ENCODE measurements at places on chromosomes 6 and 20.
A peak's percentile ranks its signal among the peaks of the same experiment; 100 is the strongest.

GRCh38 chr6:299104-299980, 7.1 kb downstream of the DUSP22 start:
- DNase-seq = no peak

DNA sequence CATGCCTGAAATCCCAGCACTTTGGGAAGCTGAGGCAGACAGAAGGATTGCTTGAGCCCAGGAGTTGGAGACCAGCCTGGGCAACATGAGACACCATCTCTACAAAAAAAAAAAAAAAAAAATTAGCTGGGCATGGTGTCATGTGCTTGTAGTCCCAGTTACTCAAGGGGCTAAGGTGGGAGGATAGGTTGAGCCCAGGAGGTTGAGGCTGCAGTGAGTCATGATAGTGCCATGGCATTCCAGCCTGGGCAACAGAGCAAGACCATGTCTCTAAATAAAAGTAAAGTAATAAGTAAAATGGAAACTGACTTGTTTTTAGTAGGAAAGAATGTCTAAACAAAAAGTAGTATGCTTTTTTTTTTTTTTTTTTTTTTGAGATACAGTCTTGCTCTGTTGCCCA, 240.7 kb downstream of the ARID1B start:
- no peak for DNase-seq

- no peak for DNase-seq
Measured at GRCh38 chr20:34452281-34452982, 63.8 kb upstream of the DYNLRB1 start.

- DNase-seq = no peak
Measured at GRCh38 chr6:45666846-45667245, 289.1 kb upstream of the SUPT3H start.

GRCh38 chr20:7346562-7346961, 579.1 kb downstream of the BMP2 start:
- DNase-seq = no peak

DNA sequence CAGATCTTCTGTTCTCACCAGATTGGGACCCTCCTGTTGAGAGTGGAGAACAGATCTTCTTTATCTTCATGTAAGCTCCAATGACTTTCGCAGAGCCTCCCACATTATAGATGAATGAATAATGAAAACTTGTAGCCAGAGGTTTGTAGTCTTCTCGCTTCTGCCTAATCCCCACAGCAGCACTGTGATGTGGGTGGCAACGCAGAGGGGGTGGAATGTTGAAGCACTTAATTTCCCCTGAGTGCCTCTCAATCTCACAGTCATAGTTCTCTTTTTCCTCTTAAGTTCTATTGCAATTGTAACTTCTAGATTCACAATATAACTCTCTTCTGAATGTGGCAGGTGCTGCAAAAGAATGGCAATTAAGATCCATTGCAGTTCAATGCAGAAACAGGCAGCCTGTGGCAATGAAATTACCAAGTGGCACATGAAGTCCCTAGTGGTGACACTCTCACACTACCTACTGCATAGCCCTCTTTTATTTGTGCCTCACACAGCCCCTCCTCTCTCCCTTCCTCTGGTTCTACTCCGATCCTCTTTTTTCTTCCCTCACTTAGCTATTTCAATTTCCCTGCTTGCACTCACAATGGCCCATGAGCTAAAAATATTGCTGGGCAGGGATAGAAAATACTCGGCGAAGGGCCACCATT, 281.9 kb downstream of the UBE3D start:
- DNase-seq = no peak

DNA sequence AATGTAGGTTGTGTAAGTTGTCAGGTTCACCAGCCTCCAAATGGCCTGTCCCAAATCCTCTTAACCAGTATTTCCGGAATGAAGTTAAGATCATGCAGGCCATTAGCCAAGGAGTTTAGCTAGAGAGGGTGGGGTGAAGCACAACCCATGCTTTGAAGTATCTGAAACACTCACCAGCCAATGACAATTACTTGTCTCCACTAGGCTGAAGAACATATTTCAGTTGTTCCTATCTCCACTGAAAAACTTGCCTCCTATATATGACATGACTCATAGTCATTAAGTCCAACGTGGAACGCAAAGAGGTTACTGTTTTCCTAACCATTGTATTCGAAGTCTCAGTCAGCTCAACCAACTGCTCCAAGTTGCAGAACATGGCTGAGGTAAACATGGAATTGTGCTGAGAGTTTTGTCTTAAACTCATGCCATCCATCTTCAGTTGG, 37.4 kb upstream of the TNFAIP3 start:
- no peak for DNase-seq

GRCh38 chr6:168127384-168127868, 48.4 kb upstream of the FRMD1 start:
- no peak for DNase-seq

GRCh38 chr6:56808871-56809359, 146.0 kb upstream of the BEND6 start:
- DNase-seq = no peak

GRCh38 chr20:8515810-8516435, 383.9 kb downstream of the PLCB1 start:
- no peak for DNase-seq

DNA sequence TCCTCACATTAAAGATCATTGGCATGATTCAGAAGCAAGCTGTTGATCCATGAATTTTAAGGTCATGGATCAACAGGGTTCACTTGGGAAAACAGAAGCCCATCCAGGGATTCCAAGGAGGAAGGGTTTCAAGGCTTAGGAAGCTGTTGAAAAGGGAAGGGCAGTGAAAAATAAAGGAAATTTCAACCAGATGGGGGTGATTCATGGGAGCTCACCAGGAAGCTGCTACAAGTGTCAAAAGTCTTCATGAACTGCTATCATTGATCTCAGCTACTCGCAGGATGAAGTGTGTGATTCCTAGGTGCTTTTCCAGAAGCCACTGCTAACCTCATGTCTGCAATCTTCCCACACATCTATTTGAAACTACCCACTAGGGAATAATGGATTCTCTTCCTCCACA, 26.2 kb downstream of the ADTRP start:
- no peak for DNase-seq

GRCh38 chr6:14386668-14387067, 269.1 kb downstream of the CD83 start:
- no peak for DNase-seq

DNA sequence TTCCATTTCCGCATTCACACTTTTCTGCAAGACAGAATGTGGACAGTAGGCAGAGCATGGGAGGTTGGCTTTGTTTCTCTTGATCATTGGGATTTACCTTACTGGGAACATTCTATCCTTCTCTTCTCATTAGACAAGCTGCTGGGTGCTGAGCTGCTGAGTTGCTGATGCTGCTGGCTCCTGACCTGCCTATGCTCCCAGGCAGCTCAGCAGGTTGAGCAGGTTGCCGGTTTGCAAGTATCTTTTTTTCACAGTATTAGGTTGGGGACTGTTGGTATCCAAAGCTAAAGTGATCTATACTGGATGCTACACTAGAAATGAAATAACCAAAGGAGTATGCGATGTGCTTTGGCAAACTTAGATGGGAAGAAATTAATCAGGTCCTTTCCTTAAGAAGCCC, 23.7 kb upstream of the ADGRF4 start:
- DNase-seq = no peak

DNA sequence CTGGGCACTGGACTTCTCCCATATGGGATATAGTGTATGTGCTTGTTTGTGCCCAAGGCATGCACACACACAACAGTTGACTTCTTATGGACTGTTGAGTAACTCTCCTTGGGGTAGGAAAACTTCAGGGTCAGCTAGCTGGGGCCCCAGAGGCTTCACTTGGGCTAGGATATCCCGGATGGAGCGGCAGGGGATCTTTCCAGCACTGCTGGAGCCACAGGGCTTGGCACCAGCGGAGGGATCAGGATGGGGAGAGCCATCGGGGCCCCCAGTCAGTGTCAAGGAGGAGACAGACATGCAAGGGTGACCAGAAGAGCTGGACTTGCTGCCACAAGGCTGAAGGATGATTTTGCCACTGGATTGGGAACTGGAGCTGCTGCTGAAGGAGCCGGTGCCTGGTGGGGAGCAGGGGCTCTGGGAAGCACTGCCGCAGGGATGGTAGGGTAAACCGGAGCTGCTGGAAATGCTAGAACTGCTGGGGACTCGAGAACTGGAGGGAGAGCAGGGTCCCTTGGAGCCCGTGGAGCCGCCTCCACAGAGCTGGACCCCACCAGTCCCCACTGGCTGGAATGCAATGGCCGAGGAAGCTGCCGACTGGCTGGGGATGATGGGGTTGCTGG, 1.5 kb downstream of the PSORS1C1 start:
- DNase-seq = no peak

GRCh38 chr6:133033263-133033662, 207.9 kb upstream of the EYA4 start:
- no peak for DNase-seq

- no peak for DNase-seq
Measured at GRCh38 chr6:15166121-15166520, 79.7 kb upstream of the JARID2 start.

DNA sequence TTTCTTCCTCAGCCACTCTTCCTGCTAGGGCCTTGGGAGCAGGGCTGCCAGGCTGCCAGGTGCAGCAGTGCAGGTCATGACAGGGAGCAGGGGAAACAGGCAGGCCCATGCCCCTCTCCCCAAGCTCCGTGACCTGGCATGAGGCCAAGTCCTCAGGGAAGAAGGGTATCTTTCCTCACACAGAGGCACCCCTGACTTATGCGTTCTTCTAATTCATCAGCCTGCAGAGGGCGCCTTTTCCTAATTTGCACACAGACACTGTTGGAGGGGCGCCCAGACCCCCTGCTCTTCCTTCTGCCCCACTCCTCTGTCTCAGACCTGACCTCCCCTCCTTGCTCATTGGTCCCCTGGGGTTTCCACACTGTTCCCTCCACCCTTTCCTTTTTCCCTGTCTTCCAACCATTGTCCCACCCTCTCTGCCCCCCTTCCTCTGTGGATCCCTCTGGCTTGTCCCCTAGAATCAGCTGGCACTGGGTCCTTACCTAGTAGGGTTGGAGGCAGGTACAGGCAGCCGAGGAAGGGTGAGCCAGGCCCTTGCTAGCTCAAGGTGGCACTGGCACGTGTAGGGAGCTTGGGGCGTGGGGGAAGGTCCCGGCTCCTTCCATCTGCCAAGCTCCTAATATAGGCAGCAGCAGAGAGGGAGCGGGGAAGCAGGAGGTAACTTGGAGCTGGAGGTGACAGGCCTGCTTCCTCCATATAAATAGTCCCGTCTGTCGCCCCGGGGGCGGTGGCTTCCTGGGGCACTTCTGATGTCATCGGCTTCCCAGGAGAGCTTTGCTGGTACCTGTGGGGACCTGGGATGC, 154.9 kb upstream of the MLN start:
- DNase-seq = no peak

- DNase-seq = peak; percentile 49
Measured at GRCh38 chr20:61120595-61121515, 131.2 kb upstream of the CDH4 start.

DNA sequence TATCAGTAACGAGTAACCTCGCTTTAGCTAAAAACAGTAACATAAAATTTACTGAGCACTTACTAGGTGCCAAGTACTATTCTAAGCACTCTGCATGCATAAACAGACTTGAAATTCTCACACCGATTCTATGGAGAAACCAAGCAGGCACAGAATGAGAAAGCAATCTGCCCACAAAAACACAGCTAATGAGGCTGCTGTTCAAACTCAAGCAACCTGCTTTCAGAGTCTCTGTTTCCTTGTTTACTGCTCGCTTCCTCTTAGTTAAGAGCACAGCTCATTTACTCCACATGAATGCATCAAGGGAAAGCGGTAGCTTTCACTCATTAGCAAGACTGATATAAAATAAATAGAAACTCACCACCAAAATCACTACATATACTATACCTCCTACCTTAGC, 37.4 kb downstream of the PRKN start:
- no peak for DNase-seq

GRCh38 chr6:130670142-130670541, 157.1 kb upstream of the SMLR1 start:
- DNase-seq = no peak

GRCh38 chr6:109117346-109118035, 22.2 kb downstream of the CEP57L1 start:
- no peak for DNase-seq

GRCh38 chr20:4585104-4585753, 136.5 kb upstream of the PRND start:
- no peak for DNase-seq

DNA sequence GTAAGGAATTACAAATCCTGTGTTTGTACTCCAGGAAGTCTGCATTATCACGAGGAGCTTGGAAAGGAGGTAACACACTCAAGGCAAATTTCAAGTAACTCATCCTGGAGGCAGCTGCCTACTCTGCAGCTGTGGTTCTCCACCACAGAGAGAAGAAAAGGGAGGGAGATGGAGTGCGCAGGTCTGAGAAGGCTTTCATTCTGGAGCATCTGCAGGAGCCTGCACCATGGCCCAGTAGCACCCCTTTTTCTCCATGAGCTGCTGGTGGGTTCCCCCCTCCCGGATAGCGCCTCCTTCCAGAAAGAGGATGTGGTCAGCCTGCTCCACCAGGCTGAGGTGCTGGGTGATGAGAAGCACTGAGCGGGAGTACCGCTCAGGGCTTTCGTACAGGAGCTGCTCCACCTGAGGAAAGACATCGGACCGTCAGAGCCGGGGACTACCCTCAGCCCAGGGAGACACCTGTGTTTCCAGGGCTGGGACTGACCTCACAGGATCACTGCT, 1.6 kb upstream of the PSMB8 start:
- no peak for DNase-seq

DNA sequence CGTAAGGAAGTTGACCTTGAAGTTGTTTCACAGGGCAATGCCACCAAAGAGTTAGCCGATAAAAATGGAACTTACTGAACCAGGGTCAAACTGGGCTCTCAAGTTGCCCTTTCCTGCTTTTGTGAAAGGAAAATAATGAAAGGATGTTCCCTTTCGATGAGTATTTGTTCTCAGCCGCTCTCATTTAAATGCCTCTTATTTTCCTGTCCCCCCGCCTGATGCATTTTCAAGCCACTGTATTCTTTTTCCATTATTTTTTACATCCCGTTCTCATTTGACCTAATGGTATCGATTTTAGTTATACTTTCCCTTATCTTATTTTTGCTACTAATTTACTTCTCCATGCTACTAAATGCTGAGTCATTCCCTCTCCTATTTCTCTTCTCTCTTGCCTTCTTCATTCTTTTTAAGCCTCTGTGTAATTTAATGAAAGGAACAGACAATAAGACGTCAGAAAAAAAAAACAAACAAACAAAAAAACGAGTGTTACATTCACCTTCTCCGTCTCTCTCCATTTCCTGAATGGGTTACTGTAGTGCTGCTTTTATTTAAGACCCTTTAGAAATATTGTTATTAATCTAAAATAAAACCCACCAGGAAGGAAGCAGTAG, 655 bp upstream of the NDUFAF4 start:
- no peak for DNase-seq

Measured in neural crest cell (in vitro differentiated cells).